ENCODE measurements at places on chromosomes 16 and 17.

- no peak for DNase-seq
Measured at GRCh38 chr16:23868136-23868535, 32.4 kb downstream of the PRKCB start.

- no peak for DNase-seq
Measured at GRCh38 chr16:81170824-81171223, 67.7 kb upstream of the BCO1 start.

DNA sequence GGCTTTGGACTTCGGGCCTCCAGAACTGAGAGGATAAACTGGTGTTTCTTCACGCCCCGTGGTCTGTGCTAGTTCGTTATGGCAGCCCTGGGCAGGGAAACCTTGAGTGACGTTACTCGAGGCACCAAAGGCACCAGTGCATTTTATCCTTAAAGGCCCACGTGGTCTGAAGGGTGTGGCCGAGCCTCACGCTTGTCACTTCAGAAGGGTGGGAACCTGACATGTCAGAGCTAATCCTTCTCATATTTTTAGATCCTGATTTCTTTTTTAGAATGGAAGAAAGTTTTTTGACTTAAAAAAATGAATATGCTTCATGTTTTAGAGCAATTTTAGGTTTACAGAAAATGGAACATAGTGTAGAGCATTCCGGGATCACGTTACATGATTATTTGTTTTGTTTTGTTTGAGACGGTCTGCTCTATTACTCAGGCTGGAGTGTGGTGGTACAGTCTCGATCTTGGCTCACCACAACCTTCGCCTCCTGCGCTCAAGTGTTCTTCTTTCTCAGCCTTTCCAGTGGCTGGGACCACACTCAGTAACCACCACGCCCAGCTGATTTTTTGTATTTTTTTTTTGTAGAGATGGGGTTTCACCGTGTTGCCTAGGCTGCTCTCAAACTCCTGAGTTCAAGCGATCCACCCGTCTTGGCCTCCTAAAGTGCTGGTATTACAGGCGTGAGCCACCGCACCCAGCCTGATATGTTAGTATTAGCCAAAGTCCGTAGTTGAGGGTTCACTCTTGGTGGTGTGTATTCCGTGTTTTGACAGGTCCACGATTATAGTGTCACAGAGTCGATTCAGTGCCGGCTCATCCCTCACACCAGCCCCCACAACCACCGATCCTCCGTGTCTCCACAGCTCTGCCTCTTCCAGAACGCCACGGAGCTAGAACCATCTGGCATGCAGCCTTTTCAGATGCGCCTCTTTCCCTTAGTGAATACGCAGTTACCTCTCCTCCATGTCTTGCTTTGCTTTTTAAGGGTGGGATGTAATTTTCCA lies 47.9 kb downstream of the RAB11FIP3 start:
- no peak for DNase-seq

DNA sequence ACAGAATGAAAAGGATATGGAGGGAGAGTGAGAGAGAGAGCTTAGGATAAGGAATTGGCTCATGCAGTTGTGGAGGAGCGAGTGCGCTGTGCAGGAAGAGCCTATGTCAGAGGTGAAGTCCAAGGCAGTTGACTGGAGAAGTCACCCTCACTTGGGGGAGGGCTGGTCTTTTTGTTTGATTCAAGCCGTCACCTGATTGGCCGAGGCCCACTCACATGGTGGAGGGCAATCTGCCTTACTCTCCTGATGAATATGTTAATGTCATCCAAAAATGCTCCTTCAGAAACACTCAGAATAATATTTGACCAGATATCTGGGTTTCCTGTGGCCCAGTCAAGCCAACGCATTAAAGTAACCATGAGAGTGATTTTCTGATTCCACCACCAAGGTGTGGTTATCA lies 131.7 kb downstream of the KATNIP start:
- DNase-seq: no peak

- peak; percentile 8 for DNase-seq
Measured at GRCh38 chr16:87329436-87330256, 12.5 kb upstream of the C16orf95 start.
